Fibroblast of skin of left biceps (primary cell): ENCODE measurements at places on chromosomes 11 and 22.

DNA sequence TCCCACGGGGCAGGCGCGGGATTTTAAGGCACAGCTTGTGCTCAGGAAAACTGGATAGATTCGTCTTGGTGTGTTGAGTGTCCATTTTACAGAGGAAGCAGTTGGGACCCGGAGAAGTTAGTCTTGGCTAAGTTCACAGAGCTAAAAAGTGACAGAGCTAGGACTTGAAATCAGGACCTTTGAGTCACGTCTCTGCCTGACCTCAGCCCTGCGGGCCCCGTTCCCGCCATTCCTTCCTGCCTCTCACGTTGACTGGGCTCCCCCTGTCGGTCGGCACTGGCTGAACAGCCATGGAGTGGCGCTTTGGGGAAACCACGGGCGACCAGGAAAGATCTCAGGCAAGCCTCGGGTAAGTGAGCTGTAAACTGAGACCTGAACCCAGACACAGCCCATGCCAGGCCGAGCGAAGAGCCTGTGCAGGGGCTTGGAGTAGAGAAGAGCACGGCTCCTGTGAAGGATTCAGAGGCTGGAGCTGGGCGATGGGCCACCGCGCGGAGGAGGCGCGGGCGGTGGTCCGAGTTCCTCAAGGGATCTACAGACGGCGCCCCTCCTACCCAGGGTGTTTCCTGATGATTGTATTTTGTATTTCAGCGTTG is 54.1 kb downstream of the WNT11 start:
- peak; percentile 24 for DNase-seq

GRCh38 chr11:3030289-3031070 is 26.7 kb downstream of the CARS1 start:
- no peak for DNase-seq

DNA sequence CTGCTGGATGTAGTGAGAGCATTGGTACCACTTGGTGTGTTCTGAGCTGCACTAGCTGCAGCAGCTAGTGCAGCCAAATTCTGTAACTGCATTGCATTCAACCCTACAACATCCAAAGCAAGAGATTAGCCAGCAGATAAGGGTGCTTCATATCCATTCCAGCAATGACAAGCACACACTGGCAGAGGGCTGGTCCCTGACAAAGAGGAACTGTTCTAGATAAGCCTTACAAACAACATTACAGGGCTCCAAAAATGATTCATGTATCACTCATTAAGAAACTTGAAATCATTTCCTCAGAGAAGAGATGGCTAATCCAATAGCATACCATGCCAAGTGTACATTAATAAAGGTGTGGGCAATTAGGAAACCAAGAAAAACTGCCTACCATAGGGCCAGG is 28.4 kb upstream of the RAPSN start:
- no peak for DNase-seq

- no peak for DNase-seq
Observed at GRCh38 chr11:118530180-118530682, 761 bp upstream of the TMEM25 start.

DNA sequence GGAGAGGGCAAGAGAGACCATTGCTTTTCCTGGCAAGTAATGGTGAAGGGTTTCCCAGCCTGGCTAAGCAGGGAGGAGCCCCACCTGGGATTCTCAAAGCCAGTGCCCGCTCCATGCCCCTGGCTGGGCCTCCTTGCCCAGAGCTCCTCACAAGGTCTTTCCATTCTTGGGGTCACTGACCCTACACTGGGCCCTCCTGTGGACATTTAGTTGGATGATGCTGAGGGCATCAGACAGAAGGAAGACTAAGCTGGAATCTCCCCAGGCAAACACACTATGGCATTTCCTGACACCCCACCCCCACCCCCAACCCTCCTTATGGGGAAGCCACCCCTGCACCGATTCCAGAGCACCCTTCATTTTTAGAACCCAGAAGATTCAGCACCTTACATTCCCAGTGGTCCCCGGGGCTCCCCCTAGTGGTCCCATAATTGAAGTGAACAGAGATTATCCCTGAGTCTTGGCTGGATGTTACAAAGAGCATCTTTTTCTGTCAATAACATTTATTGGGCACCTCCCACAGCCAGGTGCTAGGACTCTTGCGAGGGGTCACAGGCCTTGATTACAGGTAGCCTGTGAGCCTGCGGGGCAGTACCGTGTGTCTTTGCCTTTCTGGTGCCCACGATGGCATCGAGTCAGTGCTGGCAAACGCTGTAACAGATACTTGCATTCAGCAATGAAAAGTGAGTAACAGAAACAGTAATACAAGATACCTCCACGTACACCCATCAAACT is 548.5 kb downstream of the BUD13 start:
- no peak for DNase-seq

GRCh38 chr11:76919887-76920746 is 59.4 kb downstream of the ACER3 start:
- DNase-seq = peak; percentile 48

GRCh38 chr11:34721646-34722045 is 100.8 kb downstream of the EHF start:
- DNase-seq = no peak
